ENCODE measurements at places on chromosomes 7 and 10. TPM values are rescaled to one million over a fixed set of nuclear protein-coding genes. Genes with fewer than 3 reads are reported as not detected.

DNA sequence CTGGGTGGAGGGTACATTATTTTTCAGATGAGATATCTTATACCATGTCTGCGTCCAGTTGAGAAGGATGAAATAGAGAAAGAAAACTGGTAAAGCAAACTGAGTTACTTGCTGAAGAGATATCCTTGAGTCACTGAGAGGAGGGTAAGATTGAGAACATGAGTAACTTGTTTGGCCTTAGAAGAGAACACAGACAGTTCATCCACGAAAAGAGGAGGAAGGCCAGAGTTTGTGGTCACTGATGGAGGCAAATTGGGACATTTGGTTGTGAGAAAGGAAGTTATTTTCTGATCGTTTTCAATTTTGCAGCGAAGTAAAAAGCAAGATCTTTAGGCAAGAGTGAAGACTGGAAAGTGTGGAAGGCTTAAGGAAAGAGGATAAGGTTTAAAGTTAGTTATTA is 15.6 kb downstream of the MBL2 start:
- H3K4me3 ChIP-seq = no peak overlapping the region
- no peaks in the 10 kb centered on the region for H3K36me3 ChIP-seq
- H3K4me1 ChIP-seq = no peaks in the 10 kb centered on the region
- no peak for DNase-seq
- no peaks in the 10 kb centered on the region for H3K27me3 ChIP-seq

GRCh38 chr10:86547296-86547695 is 25.7 kb upstream of the WAPL start:
- H3K27me3 ChIP-seq = no peaks in the 10 kb centered on the region

DNA sequence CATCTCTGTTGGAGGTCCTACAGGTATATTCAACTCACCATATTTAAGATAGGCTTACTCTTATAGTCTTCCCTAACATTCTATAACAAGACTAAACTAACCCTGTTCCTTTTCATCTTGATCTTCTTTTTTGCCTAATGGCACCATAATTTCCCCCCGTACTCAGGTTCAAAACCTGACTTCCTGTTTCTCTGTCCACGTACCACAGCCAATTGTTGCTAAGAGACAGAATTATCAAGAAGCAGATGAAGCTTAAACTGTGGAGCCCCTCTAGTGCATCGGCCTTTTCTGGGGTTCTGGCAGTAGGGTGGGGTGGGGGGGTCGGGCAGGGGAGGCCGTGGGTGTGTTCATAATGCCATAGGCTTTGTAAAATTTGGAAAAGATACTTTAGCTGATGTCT is 109.2 kb downstream of the EVX1 start:
- no peaks in the 10 kb centered on the region for H3K36me3 ChIP-seq
- no peaks in the 10 kb centered on the region for H3K27me3 ChIP-seq
- H3K27ac ChIP-seq = no peak overlapping the region

Gene TMEM184A
- total RNA-seq = 3.3 TPM

- no peaks in the 10 kb centered on the region for H3K36me3 ChIP-seq
- H3K4me3 ChIP-seq = no peak overlapping the region
- H3K4me1 ChIP-seq = no peaks in the 10 kb centered on the region
- no peaks in the 10 kb centered on the region for H3K27me3 ChIP-seq
- H3K27ac ChIP-seq = no peak overlapping the region
These were observed 477.5 kb upstream of the FOXK1 start for GRCh38 chr7:4204513-4205165.

DNA sequence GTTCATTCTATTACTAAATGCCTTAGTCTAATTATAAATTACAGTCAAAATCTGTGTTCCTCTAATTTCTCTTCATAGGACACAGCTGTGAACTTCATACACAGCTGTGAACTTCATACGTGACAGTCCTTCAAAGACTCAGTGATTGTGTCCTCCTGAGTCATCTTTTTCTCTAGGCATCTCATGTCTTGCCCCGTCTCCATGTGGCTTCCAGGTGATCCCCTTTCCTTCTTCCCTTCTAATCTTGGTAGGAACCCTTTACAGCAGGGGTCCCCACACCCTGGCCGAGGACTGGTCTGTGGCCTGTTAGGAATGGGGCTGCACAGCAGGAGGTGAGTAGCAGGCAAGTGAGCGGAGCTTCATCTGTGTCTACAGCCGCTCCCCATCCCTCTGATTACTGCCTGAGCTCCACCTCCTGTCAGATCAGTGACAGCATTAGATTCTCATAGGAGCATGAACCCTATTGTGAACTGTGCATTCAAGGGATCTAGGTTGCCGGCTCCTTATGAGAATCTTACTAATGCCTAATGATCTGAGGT is 14.0 kb upstream of the EIF5AL1 start:
- H3K4me3 ChIP-seq = no peak overlapping the region
- H3K27ac ChIP-seq = no peak overlapping the region
- H3K27me3 ChIP-seq = no peaks in the 10 kb centered on the region
- DNase-seq = no peak
- H3K4me1 ChIP-seq = peaks cover 2% of the 10 kb centered on the region

DNA sequence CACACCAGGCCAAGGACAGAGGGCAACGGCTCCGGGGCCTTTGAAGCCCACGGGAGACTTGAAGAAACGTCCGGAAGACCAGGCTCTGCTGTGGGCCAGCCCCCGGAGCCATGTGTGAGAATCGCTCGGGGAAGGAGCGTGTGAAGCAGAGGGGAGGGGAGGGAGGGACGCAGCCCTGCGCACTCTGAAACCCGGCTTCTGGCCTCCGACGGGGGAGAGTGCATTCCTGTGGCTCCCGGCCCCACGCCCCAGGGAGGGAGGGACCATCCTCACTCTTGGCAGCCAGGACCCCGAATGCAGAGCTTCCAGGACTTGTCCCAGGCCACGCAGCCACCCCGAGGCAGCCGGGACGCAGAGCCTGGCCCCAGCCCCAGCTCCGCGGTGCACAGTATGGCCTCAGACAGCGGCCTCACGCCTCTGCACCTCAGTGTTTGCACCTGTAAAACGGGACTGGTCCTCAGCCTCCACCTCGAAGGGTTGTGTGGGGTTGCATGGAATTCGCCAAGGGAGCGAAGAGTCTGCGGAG is 67.4 kb downstream of the PDGFA start:
- H3K4me3 ChIP-seq = no peak overlapping the region
- DNase-seq = no peak
- no peak overlapping the region for H3K27ac ChIP-seq
- peaks cover 17% of the 10 kb centered on the region for H3K27me3 ChIP-seq

- H3K27ac ChIP-seq = no peak overlapping the region
- no peaks in the 10 kb centered on the region for H3K4me1 ChIP-seq
- DNase-seq = no peak
- H3K4me3 ChIP-seq = no peak overlapping the region
- H3K36me3 ChIP-seq = no peaks in the 10 kb centered on the region
- H3K27me3 ChIP-seq = no peaks in the 10 kb centered on the region
These were observed 54.6 kb downstream of the VSTM2A start for GRCh38 chr7:54596747-54597146.

Gene BBS9
- total RNA-seq = 6.5 TPM

DNA sequence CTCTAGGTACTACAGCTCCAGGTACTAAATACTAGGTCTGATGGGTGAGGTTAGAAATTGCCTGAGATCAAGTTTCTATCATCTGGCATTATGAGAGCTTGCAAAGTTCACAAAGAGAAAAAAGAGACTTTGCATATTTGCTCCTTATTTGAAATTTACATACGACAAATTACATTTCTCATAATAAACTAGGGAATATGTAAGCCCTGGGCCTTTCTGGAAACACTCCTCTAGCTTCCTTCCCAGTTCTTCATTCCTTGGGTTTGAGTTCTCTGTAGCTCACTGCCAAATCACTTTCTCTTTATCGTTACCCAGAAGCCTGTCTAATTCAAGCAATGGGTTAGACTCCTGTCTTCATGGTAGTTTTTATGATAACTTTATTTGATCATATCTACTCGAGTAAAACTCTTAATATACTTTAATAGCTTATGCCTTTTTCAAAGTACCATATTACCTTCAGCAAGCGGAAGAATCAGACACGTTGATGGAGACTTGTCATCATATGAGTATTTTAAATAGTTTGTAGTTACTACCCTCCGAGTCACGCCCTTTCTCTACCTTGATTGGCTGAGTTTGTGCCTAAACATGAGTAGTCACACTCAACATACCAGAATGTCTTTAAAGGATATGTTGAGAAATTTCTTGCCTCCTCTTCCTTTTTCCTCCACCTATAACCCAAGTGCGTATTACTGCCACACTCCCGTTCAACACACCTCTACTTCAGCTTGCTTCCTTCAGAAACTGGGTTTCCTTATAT is 150.5 kb downstream of the DKK1 start:
- DNase-seq = no peak
- no peak overlapping the region for H3K27ac ChIP-seq
- no peaks in the 10 kb centered on the region for H3K27me3 ChIP-seq

- H3K36me3 ChIP-seq = no peaks in the 10 kb centered on the region
- H3K4me1 ChIP-seq = no peaks in the 10 kb centered on the region
- no peak overlapping the region for H3K4me3 ChIP-seq
- DNase-seq = no peak
- no peak overlapping the region for H3K27ac ChIP-seq
These were observed 60.9 kb downstream of the CSGALNACT2 start for GRCh38 chr10:43199088-43199683.

Gene ANKRD30A
- not detected for total RNA-seq

GRCh38 chr10:105042906-105043552 is 401.9 kb downstream of the SORCS3 start:
- H3K27ac ChIP-seq = no peak overlapping the region
- no peak overlapping the region for H3K4me3 ChIP-seq
- no peak for DNase-seq

DNA sequence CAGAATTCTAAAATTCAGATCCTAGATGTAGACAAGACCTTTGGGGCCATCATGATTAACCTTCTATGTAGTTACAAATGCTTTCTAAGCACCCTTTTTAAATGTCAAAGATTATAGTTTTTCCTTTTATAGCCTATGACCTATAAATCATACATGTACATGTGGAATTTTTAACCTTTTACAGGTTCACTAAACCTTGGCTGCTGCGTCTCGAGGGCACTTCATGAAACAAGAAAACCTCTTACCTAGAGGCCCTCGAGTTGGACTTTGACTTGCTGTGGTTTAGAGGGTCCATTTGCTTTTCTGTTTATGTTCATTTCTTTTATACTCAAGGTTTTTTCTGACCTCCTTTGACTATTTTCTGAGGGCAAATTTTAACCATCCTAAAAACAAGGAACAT is 302.2 kb downstream of the CSTF2T start:
- no peak for DNase-seq
- no peak overlapping the region for H3K4me3 ChIP-seq
- peak overlapping the region; percentile 54 for H3K27ac ChIP-seq
- peaks cover 19% of the 10 kb centered on the region for H3K4me1 ChIP-seq

GRCh38 chr7:6307762-6308161 is 35.3 kb upstream of the CYTH3 start:
- H3K36me3 ChIP-seq = no peaks in the 10 kb centered on the region
- H3K4me3 ChIP-seq = no peak overlapping the region
- DNase-seq = no peak
- no peaks in the 10 kb centered on the region for H3K27me3 ChIP-seq
- H3K27ac ChIP-seq = no peak overlapping the region

- H3K4me3 ChIP-seq = no peak overlapping the region
- no peaks in the 10 kb centered on the region for H3K4me1 ChIP-seq
These were observed 449.4 kb downstream of the TNS3 start for GRCh38 chr7:47132471-47132870.

DNA sequence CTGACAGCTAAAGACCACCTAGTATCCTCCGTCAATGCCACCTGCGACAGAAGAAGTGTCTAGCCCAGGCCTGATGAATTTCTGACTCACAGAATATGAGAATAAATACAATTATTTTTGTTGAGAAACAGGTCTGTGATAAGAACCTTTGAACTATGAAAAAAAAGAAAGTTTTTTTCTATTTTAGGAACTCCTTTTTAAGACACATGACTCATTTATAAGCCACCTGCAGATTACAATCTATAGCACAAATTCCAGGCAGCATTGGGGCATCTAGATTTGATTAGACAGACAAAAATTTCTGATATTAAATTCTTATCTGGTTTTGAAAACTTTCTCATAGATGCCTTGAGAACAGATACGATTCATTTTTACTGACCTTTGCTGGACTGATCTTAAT is 256.7 kb upstream of the LYZL1 start:
- no peaks in the 10 kb centered on the region for H3K4me1 ChIP-seq
- no peaks in the 10 kb centered on the region for H3K27me3 ChIP-seq
- H3K27ac ChIP-seq = no peak overlapping the region
- no peaks in the 10 kb centered on the region for H3K36me3 ChIP-seq
- H3K4me3 ChIP-seq = no peak overlapping the region
- no peak for DNase-seq

DNA sequence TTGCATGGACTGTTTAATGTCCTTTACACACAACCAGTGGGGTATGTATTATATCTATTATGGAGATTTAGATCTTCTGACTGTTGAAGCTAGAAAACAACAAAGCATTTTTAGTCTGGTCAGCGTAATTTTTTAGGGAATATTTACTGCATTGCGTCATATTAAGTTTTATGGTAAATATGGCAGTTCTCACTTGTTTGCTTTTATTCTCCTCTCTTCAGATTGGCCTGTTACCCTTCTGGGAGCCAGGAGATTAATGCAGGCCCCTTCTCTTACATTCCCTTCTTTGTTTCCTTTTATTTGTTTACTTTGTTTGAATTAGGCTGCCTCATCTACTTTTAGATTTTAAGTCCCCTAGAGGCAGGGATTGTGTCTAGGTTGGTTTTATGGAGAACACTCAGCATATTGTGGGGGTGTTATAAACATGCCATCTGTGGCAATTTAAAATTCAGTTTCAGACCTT is 13.8 kb downstream of the UBE2D1 start:
- no peaks in the 10 kb centered on the region for H3K27me3 ChIP-seq
- peaks cover 84% of the 10 kb centered on the region for H3K4me1 ChIP-seq
- H3K4me3 ChIP-seq = no peak overlapping the region
- peak overlapping the region; percentile 39 for H3K27ac ChIP-seq

DNA sequence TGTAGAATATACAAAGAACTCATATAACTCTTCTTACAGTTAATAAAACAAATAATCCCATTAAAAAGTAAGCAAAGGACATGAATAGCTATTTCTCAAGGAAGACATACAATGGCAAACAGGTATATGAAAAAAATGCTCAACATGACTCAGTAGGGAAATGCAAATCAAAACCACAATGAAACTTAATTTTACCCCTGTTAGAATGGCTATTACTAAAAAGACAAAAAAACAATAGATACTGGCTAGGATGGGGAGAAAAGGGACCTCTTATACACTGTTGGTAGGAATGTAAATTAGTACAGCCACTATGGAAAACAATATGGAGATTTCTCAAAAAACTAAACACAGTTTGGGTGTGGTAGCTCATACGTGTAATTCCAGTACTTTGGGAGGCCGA is 37.8 kb downstream of the HERPUD2 start:
- no peak overlapping the region for H3K4me3 ChIP-seq
- H3K36me3 ChIP-seq = no peaks in the 10 kb centered on the region
- H3K27ac ChIP-seq = no peak overlapping the region
- DNase-seq = no peak
- H3K27me3 ChIP-seq = no peaks in the 10 kb centered on the region
- H3K4me1 ChIP-seq = no peaks in the 10 kb centered on the region

Gene GPR158
- not detected for total RNA-seq

- H3K36me3 ChIP-seq = no peaks in the 10 kb centered on the region
- no peak for DNase-seq
- no peak overlapping the region for H3K4me3 ChIP-seq
- H3K4me1 ChIP-seq = no peaks in the 10 kb centered on the region
These were observed 76.9 kb downstream of the ZNF365 start for GRCh38 chr10:62450912-62451610.

Gene NXPH1
- not detected for total RNA-seq

- no peak overlapping the region for H3K4me3 ChIP-seq
- DNase-seq = no peak
- peaks cover 6% of the 10 kb centered on the region for H3K4me1 ChIP-seq
- H3K27me3 ChIP-seq = no peaks in the 10 kb centered on the region
- H3K27ac ChIP-seq = no peak overlapping the region
These were observed 339.0 kb downstream of the GPR37 start for GRCh38 chr7:124426621-124427020.
